ENCODE measurements at places on chromosomes 4 and X.
A peak's percentile ranks its signal among the peaks of the same experiment; 100 is the strongest.

DNA sequence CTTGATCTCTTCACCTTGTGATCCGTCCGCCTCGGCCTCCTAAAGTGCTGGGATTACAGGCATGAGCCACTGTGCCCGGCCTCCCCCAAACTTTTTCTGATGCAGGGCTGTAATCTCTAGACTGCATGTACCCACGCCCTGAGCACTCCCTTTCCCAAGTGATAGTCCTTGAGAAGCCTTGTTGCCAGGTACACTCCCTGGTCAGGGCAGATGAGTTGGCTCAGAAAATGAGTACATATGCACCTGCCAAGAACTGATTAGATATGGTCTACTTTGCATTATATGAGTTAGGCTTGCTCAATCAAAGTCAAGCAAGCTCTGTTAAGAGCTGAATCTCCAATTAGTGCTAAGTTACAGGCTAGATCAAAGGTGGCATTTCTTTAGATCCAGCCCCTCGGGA, 20.3 kb downstream of the APOO start:
- DNase-seq, result no peak

- no peak for DNase-seq
These were observed 158.5 kb downstream of the DHRSX start for GRCh38 chrX:2342281-2342688.

DNA sequence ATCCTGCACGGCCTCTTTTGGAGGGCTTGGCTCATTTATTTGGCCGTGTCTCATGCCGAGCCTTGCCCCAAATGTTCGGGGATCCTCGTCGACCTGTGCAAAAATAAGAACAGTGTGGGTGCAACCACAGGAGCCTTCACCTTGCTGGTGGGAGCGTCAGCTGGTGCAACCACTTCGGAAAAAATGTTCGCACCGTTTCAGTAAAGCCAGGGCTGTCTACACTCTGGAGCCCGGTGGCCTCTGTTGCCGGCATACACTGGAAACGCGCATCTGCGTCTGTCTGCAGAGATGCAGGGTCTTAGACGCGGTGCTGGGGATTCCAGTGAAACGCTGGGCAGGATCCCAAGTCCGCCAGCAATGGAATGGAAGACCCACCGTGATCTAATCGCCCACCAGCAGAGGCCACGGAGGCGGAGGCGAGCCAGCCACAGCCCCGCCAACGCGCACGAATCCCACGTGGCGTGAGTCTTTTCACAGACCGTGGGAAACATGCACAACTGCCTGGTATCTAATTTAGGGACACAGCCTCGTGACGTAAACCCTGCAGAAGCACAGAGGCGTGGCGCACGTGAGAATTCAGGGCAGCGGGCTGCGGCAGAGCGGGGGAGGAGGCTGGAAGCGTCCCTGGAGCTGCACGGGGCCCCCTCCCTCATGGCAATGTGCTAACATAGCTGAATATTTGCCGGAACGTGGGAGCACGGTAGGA, 13.8 kb upstream of the MXD4 start:
- DNase-seq, result no peak

GRCh38 chrX:43474321-43474720, 181.8 kb upstream of the MAOA start:
- DNase-seq, result no peak

GRCh38 chrX:101359966-101360365, 11.4 kb upstream of the TIMM8A start:
- no peak for DNase-seq

- peak; percentile 74 for DNase-seq
These were observed 23.7 kb upstream of the PNMA3 start for GRCh38 chrX:153032397-153033118.

DNA sequence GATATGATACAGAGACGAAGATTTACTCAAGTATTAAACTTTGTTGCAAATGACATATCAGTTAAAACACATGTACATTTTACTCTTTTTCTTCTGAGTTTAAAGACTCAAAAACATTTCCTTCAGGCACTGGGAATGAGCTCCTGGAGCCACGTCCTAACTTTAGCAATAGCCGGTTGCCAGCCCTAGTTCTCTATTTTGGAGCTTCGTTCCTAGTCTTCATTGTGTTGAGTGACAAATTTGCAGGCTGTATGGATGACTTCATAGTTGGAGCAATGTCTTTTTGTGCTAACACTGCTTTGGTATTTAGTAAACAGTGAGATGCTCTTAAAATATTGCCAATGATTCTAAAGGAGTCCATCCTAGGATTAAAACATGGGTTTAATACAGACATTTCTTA, 190.9 kb downstream of the FAT4 start:
- DNase-seq, result no peak

GRCh38 chr4:145511913-145512522, 30.4 kb downstream of the SMAD1 start:
- no peak for DNase-seq

DNA sequence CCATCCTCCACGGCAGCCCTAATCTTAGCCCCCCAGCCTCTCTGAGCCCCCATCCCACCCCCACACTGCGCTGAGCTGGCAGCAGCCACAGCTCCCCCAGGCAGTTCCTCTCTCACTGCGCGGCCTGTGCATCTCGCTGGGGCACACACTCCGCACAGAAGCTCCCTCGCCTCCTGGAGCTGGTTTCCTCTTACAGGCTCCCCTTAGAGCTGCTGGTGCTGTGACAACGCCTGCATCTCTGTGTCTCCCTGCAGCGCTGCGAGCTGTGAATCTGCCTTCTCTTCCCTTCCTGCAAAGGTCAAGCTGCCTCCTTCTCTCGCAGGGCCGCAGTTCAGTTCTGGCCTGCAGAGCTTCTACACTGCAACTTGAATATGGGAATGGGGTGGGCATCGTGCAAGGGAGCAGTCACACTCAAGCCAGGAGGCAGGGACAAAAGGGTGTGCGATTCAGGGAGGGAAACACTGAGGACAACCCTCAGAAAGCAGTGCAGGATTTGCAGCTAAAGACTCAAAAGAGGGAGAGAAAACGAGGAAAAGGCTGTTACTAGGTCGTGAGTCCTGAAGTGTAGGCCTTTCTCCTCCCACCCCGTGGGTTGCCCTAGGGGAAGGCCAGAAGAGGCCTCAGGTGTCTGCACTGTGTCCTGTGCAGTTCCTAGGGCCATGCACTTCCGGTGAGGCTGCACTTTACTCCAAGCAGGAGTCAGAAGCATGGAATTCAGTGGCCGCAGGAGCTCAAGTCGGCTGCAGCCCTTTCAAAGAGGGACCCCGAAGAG, 87.0 kb downstream of the BCOR start:
- no peak for DNase-seq

- no peak for DNase-seq
These were observed 242.7 kb upstream of the WDFY3 start for GRCh38 chr4:85209161-85209560.

DNA sequence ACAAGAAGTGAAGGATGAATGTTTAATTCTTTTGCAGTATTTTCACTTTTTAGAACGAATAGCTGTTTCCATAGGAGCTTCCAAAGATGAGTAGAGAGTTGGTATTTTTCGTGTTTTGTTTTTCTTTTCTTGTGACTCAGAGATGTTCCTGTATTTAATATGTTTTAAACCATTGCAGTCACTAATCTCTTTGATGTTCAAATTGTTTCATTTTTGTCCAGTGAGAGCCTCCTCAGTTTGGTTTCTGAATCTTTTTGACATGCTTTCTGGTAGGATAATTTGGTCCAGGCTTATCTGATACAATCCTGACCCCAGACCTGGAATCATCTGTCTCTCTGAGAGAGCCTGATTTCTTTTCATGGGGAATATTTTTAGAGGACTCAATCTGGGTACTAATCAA, 41.6 kb downstream of the BEX3 start:
- no peak for DNase-seq

DNA sequence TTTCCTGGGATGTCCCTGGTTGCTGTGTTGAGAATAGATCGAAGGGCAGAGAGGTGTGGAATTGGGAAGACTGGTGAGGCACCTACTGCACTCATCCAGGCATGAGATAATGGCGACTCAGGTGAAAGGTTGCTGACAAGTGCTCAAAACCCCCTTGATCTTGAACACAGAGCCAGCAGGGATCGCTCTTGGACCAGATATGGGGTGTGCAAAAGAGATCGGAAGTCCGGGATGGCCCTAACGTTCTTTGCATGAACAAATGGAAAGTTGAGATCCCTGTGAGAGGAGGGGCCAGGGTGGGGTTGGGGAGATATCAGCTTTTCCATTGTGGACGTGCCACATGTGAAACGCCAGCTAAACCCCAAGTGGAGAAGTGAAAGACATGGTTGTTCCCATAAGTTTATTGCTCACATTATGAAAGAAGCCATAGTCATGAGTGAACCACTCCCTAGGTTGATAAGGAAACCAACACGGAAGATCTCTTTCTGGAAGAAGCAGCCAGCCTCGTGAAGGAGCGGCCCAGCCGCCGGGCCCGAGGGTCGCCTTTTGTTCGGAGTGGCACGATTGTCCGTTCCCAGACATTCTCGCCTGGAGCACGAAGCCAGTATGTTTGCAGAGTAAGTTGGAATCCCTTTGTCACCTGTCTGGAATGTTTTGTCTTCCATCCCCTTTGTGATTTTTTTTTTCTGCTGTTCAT, 22.6 kb upstream of the CLCN4 start:
- no peak for DNase-seq

DNA sequence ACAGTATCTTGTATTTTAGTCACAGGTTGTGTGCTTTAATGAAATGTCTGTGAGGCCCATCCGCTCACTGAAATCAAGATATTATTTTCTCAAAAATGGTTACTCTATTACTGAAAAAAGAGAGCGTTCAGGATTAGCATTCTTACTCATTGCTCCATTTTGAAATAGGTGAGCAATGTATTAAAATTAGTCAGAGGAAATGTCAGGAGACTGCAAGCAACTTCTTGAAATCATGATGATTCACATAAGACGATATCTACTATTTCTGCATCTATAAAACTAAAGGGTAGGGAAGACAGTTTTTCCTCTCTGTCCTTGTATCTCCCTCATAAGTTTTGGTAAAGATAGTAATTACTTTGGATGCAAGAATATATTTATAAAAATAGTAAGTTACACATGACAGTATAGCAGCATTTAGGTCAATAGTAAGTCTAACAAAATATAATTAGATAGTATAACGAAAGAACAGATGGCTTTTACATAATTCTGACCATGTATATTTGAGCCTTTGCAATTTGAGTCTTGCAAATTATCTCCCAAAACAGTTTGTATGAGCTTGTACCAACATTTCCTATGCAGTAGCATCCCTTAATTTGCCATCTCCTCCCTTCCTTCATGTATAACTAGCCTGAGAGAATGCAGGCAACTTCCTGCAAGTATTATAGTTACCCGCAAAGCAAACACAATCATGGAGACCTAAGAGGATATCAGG, 937.8 kb downstream of the PCDH7 start:
- no peak for DNase-seq

DNA sequence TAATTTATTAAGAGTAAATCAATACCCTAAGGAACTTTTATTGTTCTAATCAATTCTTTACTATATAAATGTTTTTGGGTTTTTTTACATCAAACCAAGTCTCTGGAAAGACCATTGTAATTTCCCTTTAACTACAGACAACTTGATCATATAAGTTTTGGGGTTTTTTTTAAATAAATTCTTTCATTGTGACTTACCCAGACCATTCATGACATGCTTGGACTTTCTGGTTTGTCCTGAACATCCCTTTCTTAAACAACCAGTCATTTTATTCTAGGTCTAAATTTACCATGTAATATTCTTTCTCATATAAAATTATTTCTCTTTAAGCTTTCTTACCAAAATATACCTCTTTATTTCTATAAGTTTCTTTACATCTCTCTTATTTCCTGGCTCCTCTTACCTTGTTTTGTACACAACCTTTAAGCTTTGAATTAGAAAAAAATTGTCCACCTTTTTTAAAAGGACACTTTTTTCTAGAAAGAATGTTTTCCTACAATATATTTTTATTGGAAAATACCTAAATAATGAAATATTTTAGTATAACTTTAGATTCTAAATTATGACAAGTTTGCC, 8.4 kb downstream of the CNGA1 start:
- DNase-seq, result no peak

DNA sequence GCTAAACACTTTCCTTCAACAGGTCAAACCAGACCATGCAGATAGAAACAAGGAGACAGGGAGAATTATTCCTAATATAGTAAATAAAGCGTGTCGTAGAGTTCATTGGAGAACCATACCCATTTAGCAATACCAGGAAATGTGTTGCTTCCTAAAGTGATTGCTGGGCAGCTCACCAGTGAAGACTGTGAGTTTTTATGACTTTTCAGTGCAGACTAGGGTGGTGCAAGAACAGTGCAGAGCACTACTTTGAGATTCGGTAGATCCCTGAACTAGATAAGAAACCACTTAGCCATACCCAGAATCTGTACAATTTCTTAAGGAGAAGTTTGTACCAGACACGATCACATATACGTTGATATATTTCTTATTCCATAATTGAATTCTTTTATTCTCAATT, 87.4 kb downstream of the EMCN start:
- DNase-seq, result no peak
